ENCODE measurements at places on chromosomes 1 and 21. TPM values are rescaled to one million over a fixed set of nuclear protein-coding genes. Genes with fewer than 3 reads are reported as not detected.
A peak's percentile ranks its signal among the peaks of the same experiment; 100 is the strongest.

DNA sequence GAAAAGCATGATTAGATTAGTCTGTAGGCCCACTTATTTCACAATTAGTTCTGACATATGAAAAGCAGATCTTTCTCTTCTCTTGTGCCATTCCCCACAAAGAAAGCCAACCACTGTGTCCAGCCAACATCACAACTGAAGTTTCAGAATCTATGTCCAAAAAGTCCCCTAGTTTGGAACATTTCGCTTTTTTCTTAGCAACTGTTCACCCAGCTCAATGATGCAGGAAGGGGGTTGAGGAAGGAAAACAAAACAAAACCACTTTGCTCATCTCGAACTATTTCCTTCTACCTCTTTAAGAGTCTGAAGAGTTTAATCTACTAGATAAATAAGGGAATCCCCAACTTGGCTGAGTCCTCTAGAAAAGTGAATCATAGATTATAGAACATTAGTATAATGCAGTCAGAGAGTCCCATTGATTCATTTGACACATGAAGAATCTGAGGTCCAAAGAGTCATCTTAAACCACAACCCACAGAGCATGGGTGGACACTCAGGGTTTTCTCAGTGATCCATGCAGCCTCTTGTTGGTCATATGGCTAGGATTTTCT lies 159.3 kb upstream of the SGIP1 start:
- no peak for DNase-seq

DNA sequence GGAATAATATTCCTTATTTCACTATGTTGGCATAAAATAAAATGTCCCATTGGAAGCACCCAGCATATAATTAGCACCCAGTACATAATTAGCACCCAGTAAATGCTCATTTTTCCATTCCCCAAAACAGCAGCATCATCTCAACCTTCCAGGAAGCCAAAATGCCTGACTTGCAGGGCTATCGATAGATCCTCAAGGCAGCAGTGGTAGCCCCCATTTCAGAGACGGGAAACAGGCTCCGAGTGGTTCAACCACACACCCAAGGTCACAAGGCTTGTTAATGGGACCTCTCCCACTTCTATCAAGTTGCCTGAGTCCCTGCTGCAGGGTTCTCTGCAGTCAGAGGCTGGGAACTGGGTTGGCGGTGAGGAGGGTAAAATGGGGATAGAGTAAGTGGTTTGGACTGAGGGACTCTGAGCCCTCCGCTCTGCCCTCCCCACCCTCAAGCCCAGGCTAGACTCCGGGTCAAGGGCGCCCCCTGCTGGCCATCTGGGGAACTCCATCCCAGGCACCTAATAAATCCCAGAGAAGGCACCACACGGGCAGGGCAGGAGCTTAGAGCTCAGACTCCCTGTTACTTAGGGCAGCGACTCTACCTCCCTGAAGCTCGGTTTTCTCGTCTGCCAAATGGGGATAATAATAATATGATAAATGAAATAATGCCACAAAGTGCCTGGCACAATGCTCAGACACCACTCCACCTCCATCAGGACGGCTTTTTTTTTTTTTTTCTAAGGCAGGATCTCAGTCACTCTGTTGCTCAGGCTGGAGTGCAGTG lies 21.9 kb upstream of the LAPTM5 start:
- peak; percentile 80 for DNase-seq

GRCh38 chr1:9478021-9478420 lies 61.2 kb upstream of the SLC25A33 start:
- DNase-seq: no peak

DNA sequence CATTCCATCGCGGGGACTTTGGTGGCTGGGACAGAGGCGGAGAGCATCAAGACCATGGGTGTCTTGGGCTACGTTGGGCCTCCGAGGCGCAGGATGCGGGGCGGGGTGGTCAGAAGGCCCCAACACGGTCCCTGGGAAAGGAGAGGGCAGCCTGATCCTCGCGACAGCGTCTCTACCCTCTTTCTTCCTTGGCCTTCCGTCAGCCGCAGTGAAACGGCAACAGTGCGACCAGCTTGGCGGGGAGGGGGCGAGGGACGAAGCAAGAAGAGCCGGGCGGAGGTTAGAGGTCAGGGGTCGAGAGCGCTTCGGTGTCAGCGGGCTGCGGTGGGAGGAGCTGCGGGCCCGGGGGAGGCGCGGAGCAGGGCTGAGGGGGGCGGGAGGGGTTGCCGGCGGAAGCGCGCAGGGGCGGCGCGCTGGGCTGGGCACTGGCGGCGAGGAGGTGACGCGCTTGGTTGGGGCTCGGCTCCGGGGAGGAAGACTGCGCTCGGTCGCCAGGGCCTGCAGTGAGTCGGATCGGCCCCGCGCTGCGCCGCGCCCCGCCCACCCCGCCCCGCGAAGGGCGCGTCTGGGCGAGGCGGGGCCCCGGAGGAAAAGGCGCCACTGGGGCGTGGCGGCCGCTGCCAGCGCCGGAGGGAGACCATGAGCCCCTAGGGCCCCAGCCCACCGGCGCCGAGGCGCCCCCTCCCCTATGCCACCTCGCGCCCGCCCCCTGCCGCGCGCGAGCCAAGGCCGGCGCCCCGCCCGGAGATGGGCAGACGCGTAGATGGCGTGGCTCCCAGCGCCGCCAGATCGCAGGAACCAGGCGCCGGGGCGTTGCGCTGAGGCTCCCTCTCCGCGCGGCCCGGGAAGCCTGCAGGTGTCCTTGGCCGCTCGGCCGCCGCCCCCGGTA lies at the start of gene KCNC4:
KCNC4 (plus strand) TSS at position 600 of the 889 bp plus-strand sequence. CDS start 1,186 bp downstream, outside the sequence.
- DNase-seq: peak; percentile 97

DNA sequence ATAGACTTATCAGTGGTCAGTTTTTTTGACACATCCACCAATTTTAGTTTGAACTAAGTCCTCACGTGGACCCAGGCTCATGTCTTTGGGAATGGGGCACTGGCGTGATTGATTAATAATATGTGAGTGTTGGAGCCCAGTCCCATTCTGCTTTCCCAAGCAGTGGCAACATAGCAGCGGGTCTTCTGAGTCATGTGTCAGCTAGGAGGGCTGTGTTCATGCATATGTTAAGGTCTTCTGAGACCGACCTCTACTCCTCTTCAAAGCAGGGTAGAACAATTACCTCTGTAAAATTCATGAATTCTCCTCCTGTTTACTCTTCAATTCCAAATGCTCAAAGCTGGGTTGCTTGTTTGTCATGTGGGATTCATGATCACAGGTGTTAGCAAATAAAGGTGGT lies 291.3 kb downstream of the CAMTA1 start:
- no peak for DNase-seq

DNA sequence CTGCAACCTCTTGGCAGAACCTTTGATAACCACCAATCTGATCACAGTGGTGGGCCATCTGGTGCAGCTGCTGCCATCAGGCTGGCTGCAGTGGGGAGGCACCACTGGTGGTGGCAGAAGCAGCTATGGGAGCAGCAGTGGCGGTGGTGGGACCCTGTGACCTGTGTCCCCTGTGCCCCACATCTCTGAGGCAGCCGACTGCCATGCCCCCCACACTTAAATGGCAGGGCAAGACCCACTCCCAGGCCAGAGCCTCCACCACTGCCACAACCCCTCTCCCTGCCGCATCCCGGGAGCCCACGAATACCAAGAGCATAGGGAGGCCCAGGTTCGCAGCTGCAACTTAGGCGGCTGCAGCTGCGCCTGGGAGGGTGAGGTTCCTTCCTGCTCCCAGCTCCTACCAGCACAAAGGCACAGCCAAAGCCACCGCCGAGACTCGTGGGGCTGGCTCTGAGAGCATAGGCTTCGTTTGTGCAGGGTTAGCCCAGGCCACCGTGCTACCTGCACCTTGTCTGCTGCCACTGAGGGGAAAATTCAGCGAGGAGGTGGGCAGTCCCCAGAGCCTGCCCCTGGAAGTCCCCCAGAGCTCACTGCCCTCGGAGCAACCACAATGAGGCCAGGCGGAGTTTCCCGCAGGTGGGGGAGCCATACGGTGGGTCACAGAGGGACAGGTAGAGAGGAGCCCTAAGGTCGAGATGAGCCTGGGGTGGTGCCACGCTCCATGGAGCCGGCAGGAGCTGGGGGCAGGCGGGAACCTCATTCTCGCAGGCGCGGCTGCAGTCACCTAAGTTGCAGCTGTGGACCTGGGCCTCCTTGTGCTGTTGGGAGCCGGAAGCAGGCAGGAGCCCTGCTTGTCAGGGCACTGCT lies 518.7 kb downstream of the RWDD3 start:
- DNase-seq: no peak

- DNase-seq: peak; percentile 72
Observed at GRCh38 chr21:43734928-43735229, 15.9 kb downstream of the PDXK start.

DNA sequence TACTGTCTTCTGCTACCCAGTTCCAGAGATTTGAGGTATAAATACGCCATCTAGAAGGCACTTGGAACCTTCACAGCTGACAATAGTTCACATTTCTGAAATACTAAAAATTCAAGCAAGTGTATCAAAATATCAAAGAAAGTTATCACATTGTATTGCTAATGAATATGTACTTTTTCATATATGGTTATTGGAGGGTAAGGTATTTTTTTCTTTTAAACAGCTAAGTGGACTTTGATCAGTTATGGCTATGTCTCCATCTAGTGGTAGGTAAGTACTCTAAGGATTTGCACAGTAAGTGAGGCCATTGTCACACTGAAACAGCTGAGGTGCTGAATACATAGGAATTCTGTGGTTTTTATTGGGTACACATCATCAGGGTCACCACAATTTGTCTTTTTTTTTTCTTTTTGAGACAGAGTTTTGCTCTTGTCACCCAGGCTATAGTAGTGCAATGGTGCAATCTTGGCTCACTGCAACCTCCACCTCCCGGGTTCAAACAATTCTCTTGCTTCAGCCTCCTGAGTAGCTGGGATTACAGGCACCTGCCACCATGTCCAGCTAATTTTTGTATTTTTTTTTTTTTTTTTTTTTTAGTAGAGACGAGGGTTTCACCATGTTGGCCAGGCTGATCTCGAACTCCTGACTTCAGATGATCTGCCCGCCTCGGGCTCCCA lies 49.1 kb upstream of the CR2 start:
- no peak for DNase-seq

GRCh38 chr1:84912726-84913554 lies 19.9 kb upstream of the LPAR3 start:
- no peak for DNase-seq

GRCh38 chr1:6970221-6970620 lies 185.0 kb downstream of the CAMTA1 start:
- no peak for DNase-seq

DNA sequence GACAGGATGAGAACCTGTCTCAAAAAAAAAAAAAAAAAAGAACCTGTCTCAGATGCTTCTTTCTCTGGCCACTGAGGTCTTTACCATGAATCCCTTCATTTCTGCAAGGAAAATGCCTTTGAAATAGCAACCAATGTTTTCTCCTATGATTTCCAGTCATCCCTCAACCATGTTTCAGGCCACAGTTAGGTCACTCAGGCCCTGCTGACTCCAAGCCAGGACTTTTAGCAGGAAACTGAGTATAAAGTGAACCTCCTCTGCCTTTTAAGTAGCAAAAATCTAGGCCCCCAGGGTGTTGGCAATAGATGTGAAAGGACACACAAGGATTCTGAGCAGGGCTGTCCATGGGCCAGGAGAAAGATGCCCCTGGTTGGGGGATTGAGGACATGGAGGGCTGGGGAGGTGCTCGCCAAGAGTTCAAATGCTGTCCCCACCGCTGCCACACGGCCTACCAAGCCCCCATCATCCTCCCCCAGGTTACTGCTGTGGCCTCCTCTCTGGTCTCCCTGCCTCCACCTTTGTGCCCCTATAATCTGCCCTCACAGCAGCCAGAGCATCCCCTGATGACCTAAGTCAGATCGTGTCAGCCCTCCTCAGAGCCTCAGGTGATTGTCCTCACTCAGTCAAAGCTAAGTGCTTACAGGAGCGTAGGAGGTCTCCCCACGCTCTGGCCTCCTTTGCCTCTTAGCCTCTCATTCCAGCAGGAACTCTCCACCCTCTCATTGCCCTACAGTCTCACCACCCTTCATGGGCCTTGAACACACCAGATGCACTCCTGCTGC lies 54.6 kb downstream of the MATN1 start:
- no peak for DNase-seq

Gene EDN2
- polyA plus RNA-seq: 0.07 TPM

Gene ADORA3
- polyA plus RNA-seq: 2.0 TPM

Gene KRTAP10-2
- polyA plus RNA-seq: 0.11 TPM

Gene DNAJC11
- 37.5 TPM for polyA plus RNA-seq

Gene TNFRSF9
- polyA plus RNA-seq: 0.07 TPM

Data from right cardiac atrium (tissue), 5 donors.